ENCODE measurements at places on chromosomes 12 and 14.

- no peak for DNase-seq
Measured at GRCh38 chr12:99553461-99553860, 94.1 kb upstream of the GARIN6 start.

GRCh38 chr12:26789731-26790644 is 43.0 kb downstream of the ITPR2 start:
- DNase-seq, result no peak

DNA sequence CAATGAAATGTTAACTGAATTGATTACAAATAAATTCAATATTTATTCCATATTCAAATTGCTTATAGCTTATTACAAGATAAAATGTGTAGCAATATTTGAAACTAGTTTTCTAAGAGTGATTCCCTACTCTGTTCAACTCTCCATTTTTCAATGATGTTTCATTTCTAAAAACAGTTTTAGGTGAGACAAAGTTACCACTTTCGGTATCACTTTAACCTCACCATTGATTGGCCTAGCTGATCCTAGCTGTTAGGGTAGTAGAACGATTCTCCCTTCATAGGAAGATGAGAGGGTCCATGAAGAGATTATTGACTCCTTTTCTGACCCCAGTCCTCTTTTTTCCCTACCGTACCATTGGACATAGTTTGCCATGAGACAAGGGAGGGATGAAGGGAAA is 373.3 kb downstream of the PRKD1 start:
- DNase-seq, result no peak

DNA sequence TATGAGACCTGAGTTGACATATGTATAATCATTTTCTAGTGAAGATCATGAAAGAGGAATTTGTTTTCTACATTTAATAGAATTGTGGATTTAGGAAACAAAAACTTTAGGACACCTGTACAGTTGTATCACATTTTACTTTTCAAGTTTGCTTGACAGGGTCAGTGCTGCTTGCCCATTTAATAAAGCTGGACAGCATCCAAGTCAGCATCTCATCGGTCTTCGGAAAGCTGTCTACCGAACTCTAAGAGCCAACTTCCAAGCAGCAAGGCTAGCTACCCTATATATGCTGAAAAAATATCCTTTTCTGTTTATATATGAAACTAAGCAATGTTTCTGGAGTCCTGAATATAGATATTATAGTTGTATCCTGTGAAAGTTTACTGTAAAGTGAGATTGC is 52.3 kb downstream of the VEZT start:
- no peak for DNase-seq

- DNase-seq, result no peak
Measured at GRCh38 chr12:122003651-122004611, 17.8 kb upstream of the BCL7A start.

DNA sequence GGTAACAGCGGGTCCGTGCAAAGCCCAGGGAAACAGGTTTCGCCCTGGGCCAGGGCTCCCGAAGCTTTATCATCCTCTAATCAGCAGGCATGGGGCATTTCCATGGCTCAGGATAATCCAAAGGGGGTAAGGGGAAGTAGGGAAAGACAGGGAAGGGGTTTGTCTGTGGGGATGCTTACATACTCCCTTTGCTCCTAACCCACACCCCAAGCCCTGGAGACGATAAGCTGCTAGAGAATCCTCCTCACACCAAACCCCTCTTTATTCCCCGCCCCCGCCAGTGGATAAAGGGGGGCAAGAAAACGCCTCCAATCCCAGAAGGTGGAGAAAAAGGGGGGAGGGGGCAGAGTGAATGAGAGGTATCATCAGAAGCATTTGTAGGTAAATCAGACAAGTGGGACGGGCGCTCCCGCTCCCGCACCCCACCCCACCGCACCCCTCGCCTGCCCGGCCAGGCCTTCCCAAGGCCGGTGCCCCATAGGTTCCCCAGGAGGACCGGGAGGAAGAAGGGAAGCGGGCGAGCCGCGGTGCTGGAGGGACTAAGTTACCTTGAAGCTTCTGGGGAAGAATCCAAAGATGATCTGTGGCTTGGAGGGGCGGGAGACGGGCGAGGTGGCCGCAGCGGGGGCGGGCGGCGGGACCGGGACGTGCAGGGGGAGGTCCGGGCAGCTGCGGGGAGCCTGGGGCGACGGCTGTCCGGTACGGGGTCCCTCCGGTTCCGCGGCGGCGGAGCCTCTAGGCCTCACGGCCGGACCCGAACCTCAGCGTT is 762 bp downstream of the PPP2R5E start:
- DNase-seq, result peak; percentile 15

GRCh38 chr12:80178846-80179245 is 79.5 kb downstream of the OTOGL start:
- DNase-seq, result peak; percentile 65

GRCh38 chr14:91371011-91371989 is 46.3 kb downstream of the CCDC88C start:
- DNase-seq, result no peak

- DNase-seq, result no peak
Measured at GRCh38 chr14:89240414-89240813, 176.6 kb downstream of the FOXN3 start.

GRCh38 chr14:57209561-57209960 is 59.1 kb downstream of the EXOC5 start:
- DNase-seq, result no peak

DNA sequence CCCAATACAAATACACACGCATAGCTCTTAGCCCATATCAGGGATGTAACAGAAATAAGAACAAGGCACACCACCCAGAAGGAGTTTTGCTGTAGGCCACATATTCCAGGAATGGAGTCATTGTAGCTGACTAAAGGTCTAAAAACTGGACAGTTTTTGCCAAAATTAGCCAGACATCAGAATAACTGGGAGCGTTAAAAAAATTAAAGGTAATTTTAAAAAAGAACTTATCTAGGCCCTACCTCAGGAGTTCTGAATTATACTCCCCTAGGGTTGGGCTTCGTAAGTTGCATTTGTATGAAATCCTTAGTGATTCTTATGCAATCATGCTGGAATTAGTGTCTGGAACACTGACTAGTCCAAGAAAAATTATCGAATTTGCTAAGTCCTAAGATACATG is 987.7 kb downstream of the GALC start:
- DNase-seq, result no peak

DNA sequence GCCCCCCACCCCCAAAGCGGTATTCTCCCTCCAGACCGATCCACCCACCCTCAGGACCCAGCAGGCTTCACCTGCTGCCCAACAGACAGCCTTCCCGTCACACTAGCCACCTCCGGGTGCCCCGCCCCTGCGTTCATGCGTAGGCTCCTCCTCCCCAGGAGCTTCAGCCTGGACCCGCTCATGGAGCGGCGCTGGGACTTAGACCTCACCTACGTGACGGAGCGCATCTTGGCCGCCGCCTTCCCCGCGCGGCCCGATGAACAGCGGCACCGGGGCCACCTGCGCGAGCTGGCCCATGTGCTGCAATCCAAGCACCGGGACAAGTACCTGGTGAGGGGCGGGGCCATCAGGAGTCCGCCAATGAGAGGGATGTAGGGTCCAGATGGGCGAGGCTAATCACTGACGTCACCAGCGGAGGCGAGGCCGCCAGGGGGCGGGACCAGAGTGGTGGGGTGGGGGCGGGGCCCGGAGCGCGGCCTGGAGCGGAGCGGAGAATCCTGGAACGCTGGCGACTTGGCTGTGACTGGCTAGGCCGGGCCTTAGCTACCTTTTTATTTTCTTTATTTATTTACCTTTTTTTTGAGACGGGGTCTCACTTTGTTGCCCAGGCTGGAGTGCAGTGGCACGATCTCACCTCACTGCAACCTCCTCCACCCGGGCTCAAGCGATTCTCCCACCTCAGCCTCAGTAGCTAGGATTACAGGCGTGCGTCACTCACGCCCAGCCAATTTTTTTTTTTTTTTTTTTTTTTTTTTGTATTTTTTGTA is 4.4 kb downstream of the TNS2 start:
- peak; percentile 94 for DNase-seq

GRCh38 chr14:101109347-101109638 is 205.8 kb upstream of the RTL1 start:
- no peak for DNase-seq

GRCh38 chr12:82299319-82300025 is 58.7 kb downstream of the CCDC59 start:
- no peak for DNase-seq

GRCh38 chr12:89736995-89737394 is 28.4 kb upstream of the ATP2B1 start:
- DNase-seq, result no peak

DNA sequence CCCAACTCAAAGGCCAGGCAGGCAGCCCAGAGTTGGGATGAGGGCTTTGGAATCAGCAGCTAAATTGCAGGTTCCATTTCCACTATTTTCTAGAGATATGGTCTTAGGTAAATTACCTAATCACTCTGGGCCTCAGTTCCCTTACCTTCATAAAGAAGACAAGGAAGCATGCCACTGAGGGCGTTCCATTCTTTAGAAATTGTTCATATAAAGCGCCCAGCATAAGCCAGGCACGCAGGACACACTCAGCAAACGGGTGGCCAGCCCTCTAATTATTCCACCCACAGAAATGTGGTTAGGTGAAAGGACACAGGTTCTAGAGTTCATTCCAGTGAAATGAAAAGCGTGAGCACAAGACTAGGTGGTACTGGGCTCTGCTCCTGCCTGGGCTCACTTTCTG is 87.9 kb upstream of the BCL11B start:
- no peak for DNase-seq

DNA sequence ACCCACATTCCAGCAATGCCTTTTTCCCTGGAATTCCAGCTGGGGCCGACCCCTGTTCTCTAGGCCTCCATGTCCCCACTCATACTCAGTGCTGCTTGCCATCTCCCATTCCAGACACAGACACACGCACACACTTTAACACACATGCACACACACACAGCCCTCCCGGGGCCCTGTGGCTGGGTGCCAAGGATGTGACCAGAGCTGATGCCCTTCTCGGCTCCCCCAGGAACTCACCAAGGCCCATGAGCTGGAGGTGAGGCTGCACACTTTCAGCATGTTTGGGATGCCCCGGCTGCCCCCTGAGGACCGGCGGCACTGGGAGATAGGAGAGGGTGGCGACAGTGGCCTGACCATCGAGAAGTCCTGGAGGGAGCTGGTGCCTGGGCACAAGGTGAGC is 4.3 kb downstream of the PLEKHG6 start:
- DNase-seq, result no peak

DNA sequence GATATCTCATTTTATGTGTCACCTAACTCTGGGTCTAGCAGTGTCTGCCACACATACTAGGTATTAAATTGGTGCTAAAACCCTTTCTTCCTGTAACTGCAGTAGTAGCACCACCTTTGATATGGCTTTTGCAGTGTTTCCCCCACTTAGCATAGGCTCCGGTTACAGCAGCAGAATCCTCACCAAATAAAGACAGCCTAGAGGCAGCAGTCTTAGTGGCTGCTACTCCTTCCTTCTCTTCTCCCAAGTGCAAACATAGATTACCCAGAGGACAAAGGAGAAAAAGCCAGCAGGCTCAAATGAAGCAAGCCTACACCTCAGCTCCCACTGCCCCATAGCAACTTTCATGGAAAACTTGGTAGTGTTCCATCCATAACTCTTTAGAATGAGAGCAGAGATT is 30.1 kb upstream of the ABCC9 start:
- DNase-seq, result no peak

- no peak for DNase-seq
Measured at GRCh38 chr12:41032386-41032785, 155.7 kb upstream of the PDZRN4 start.

GRCh38 chr14:56846970-56847930 is 37.0 kb upstream of the OTX2 start:
- no peak for DNase-seq

DNA sequence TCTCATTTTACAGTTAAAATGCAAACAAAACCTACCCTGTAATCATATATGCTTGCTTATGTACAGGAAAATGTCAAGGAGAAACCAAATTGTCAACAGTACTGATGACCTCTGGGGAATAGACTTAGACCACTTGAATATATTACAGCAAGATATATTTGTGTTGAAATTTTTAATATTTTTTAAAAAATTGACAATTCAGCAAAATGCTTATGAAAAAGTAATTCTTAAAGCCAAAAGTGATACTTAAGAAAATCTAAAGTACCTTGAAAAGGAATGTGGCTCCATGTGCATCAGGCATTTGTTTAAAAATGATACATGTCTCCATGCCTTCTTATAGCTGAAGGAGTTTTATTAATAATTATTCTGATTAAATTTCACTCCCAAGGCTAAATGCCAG is 49.2 kb downstream of the PTPN21 start:
- DNase-seq, result no peak

GRCh38 chr12:78037707-78038106 is 207.0 kb downstream of the NAV3 start:
- DNase-seq, result no peak

GRCh38 chr12:6697584-6698351 is 2.8 kb downstream of the PIANP start:
- DNase-seq, result no peak

All from activated CD4-positive, alpha-beta T cell treated with anti-CD3 and anti-CD28 coated beads, Interleukin-2, Interleukin-6, amounts not matched to agents 100 ng/mL and 50 ng/mL, durations not matched to agents 16 hours and 8 hours (primary cell).